ENCODE measurements at places on chromosomes 7 and 10.

DNA sequence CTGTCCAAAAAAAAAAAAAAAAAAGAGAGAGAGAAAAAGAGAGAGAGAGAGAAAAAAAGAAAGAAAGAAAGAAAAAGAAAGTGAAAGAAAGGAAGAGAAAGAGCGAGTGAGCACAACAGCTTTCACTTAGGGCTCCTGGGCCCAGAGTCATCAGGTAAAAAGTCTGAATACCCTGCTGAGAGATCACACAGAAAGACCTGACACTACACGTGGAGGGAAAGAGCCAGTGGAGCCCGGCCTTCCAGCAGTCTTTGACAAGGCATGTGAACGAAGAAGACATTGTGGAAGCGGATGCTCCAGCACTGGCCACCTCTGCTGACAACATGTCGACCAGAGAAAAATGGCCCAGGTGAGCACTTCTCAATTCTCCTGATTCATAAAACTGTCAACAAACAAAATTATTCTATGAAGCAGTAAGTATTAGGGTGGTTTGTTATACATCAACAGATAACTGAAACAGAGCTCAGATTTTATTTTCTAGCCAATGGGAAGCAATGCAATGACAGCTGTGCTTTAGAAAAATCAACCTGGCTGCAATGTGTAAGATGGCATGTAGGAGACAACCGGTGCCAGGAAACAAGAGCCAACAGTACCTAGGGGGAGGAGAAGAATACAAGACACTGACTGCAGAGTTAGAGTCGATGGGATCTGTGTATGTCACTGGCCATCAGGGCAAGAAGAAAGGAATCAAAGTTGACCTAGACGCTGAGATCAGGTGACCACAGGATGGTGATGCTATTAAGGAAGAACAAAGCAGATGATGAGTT, 4.4 kb downstream of the RNF216 start:
- no peak for DNase-seq

- no peak for DNase-seq
Measured at GRCh38 chr10:127157089-127157488, 39.3 kb downstream of the INSYN2A start.

- peak; percentile 14 for DNase-seq
Measured at GRCh38 chr10:58178811-58179210, 88.9 kb downstream of the IPMK start.

DNA sequence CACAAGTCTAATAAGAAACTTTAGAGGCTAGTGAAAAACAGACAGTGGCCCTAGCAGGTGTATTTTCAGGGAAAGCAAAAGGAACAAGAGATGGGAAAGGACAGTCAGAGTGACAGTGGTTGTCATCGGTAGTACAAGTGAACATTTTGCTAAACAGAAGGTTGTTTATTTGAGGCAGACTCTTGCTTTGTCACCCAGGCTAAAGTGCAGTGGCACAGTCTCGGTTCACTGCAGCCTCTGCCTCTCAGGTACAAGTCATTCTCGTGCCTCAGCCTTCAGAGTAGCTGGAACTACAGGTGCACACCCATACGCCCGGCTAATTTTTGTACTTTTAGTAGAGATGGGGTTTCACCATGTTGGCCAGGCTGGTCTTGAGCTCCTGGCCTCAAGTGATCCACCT, 195.8 kb downstream of the RELN start:
- no peak for DNase-seq

GRCh38 chr10:35711615-35712411, 69.7 kb upstream of the FZD8 start:
- DNase-seq = no peak

DNA sequence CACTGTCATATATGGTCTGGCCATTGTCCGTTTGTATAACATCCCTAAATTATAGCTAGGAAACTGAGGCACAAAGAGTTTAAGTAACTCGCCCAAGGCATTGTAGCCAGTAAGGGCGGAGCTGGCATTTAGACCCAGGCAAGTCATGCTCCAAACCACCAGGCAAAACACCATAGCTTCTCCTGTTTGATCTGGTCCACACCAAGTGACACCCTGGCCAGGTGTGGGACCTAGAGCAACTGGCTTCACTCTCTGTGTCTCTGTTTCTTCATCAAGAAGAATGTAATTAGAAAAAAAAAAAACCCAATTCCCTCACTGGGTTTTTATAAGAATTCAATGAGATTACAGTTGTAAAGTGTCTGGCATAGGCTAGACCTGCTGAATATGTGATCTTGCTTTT, 85.2 kb upstream of the AOAH start:
- DNase-seq = no peak

- peak; percentile 82 for DNase-seq
Measured at GRCh38 chr10:92891885-92892690, 43.8 kb downstream of the EXOC6 start.

GRCh38 chr7:93690021-93690420, 115.5 kb upstream of the CALCR start:
- no peak for DNase-seq

DNA sequence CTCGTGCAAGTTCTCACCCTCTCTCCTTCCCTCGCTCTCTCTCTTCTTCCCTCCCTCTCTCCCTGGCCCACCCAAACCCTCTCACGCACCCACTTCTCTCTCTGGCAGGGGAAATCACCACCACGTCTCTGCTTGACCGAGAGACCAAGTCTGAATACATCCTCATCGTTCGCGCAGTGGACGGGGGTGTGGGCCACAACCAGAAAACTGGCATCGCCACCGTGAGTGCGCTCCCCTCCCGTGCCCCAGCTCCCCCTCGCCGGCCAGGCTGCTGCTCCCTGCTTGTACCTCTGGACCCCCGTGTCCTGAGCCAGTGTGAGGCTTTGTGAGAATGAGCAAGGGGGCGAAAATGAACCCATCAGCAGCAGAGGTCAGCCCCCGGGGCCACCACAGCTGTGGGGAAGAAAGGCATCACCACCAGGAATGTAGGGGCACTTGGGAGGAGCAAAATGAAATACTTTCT, 25.5 kb downstream of the C10orf105 start:
- no peak for DNase-seq

- DNase-seq = peak; percentile 30
Measured at GRCh38 chr10:11425296-11425610, 186.2 kb downstream of the USP6NL start.

DNA sequence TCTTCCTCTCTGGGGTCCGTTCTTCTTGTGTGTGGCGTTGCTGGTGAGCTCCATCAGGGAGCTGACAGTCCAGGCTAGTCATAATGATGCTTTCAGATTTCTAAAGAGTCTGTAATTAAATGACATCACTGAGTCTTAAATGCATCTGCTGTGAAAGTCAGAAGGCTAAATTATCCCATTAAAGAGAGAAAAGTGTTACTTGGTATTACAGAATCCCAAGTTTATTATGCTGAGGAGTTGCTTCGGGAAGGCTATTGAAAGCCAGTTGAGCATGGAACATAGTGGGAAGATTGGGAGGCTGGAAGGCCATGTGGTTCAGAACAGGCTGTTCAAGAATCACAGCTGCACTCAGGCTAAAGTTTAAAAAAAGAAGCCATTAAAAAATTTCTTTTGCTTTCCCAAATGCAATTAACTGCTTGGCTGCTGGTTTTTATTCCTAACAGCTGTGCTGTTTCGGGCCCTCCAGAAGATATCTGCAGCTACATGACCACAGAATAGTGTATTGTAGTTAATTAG, 342.6 kb upstream of the LRGUK start:
- no peak for DNase-seq

- peak; percentile 65 for DNase-seq
Measured at GRCh38 chr7:130996205-130996832, 262.3 kb upstream of the KLF14 start.

- no peak for DNase-seq
Measured at GRCh38 chr7:13231216-13231615, 543.8 kb downstream of the ARL4A start.

DNA sequence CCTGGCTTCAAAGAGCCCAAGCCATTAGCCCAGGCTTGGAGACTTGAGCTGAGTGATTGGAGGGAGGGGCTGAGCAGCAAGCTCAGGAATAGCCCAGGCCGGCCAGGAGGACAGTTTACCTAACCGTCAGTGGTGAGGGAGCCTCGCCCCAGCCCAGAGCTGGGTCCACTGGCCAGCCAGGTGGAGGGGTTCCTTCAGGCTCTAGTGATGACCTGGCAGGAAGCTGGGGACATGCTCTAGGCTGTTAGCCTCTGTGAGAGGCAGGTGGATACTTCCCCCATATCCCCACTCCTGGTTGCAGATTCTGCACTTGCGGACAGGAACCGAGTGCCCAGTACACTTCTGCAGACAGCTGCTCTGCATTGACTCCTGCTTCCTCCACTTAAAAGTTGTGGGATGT, 61.2 kb upstream of the ANTXRL start:
- no peak for DNase-seq

DNA sequence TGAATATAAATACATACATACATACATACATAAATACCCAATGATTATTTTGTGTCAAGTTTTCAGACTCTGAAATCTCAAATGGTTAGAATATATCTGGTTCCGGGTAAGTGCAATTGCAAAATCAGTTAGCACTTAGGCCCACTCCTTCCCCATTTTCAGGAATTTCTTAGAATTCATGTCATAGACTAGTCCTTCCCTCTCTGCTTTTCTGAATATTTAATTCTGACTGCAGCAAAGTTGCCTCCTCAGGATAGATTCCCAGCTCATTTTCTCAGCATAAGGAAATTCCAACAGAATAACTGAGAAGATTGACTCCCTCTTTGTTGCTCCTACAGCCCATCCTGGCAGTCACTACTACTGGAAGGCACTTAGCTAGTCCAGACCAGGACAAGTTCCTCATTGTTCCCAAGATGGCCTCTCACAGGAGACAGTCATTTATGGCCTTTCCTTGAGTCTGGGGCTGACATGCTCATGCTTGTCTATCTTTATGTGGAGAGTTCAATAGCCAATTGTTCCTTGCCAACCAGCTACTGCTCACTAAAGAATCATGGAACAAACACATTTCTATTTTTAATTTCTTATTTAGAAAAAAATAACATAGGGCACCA, 142.9 kb upstream of the ITGB1 start:
- no peak for DNase-seq

- peak; percentile 90 for DNase-seq
Measured at GRCh38 chr7:143492043-143492471, 14.4 kb downstream of the TAS2R41 start.

DNA sequence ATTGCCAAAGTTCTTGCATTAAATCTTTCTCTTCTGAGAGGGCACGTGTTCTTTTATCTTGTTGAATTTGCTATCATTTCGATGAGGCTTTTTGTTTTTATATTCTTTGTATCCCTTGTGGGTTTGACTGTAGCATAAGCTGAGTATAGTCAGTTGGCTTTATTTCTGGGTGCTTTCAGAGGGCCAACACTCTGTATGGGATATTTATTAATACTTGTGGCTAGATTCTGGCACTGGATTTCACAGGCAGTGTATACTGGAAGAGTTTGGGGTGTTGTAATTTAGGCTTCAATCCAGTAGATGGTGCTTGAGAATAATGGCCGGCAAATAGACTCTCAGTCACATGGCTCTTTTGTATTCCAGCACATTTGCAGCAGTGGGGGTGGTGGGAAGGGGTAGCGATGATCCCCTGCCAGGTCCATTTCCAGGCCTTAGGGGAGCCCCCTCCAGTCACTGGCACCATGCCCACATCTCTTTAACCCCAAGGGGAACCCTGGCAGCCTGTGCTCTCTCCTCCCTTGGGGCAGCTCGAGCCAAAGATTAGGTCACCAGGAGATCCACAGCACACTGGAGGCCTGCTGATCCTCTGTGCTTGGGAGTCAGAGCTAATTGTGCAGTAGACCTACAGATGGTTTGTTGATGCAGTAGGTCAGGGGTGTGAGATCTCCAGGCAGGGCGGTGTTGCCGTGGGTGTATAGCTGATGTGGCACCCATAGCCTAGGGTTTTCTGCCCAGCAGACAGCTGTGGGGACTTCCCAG, 81.8 kb downstream of the PTPN20 start:
- DNase-seq = peak; percentile 14

- DNase-seq = no peak
Measured at GRCh38 chr10:114538181-114538906, 119.7 kb downstream of the ABLIM1 start.

DNA sequence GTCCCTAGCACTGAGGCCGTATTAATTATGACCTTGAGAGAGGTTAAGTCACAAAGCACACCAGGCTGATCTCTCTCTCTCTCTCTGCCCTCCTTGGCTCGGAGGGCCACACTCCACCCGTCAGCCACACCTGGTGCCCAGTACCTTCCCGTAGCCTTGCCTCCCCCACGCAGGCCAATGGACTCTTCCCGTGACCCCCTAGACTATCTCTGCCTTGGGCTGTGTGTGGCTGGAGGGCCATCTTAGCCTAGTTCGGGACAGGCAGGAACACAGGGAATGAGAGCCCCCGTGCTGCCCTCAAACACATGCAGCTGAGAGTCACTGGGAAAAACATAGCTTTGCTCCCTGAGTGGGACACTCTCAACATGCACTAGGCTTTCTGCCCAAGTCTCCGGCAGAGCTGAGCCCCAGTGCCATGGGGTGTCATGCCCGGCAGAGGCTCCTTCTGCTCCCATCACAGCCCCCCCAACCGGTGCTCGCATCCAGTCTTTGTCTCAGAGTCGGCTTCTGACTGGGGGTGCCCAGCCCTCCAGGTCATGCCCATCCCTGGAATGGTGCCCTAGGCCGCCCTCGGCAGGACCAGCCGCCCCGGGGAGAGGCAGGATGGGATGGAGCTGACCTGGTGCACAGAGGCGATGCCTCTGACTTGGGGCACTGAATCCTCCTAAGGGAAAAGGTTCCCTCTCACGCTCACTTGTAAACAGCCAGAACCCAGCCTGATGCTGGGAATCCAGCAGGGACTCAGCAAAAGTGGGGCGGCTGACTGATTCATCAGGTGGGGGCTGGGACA, 63.0 kb downstream of the TCERG1L start:
- DNase-seq = no peak

GRCh38 chr7:135180122-135180521, 9.6 kb upstream of the CYREN start:
- no peak for DNase-seq

- DNase-seq = no peak
Measured at GRCh38 chr10:48672596-48673265, 11.9 kb upstream of the WDFY4 start.

GRCh38 chr7:36639826-36640225, 84.5 kb downstream of the AOAH start:
- DNase-seq = no peak

DNA sequence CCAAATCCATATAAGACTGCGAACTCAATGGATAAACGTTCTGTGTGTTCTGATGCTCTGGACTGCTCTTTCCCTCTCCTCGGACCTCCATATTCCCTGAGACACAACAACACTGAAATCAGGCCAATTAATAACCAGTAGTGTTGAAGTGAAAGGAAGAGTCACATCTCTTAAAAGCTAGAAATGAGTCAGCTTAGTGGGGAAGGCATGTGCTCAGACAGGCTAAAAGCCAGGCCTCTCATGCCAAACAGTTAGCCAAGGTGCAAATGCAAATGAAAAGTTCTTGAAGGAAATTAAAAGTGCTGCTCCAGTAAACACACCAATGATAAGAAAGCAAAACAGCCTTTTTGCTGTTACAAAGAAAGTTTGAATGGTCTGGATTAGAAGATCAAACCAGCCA, 29.3 kb downstream of the TNS3 start:
- DNase-seq = peak; percentile 83

GRCh38 chr10:88892222-88892967, 12.3 kb downstream of the STAMBPL1 start:
- DNase-seq = no peak

- no peak for DNase-seq
Measured at GRCh38 chr10:93337309-93337721, 144.8 kb downstream of the MYOF start.

GRCh38 chr10:103824281-103824680, 31.1 kb downstream of the SH3PXD2A start:
- DNase-seq = no peak

Measured in fibroblast of villous mesenchyme (primary cell).